Placental pericyte (primary cell): ENCODE measurements at places on chromosomes 6 and 20. TPM values are rescaled to one million over a fixed set of nuclear protein-coding genes. Genes with fewer than 3 reads are reported as not detected.

Gene SIGLEC1
- under 0.01 TPM in 2 replicates for total RNA-seq

Gene PPIL6
- total RNA-seq: 1.8 and 2.6 TPM in 2 replicates

Gene CST7
- not detected in 2 replicates for total RNA-seq

Gene GJA1
- 273 and 957 TPM in 2 replicates for total RNA-seq

Gene HLA-DQB2
- not detected in 2 replicates for total RNA-seq

Gene VGLL2
- total RNA-seq: not detected in 2 replicates

Gene KIF13A
- 35.7 and 47.0 TPM in 2 replicates for total RNA-seq

Gene TSBP1
- not detected in 2 replicates for total RNA-seq

Gene SGK2
- 0.22 and 0.57 TPM in 2 replicates for total RNA-seq

Gene OPRL1
- total RNA-seq: 0.86 and 0.88 TPM in 2 replicates

Gene STK4
- total RNA-seq: 24.5 and 46.8 TPM in 2 replicates

Gene ADGRF1
- total RNA-seq: 0.29 TPM in 1 of 2 replicates, not detected in the other

Gene RAB32
- total RNA-seq: 64.6 and 67.8 TPM in 2 replicates

Gene CLPSL2
- not detected in 2 replicates for total RNA-seq

Gene TBX18
- 8.8 and 16.8 TPM in 2 replicates for total RNA-seq

Gene MED23
- 25.2 and 46.4 TPM in 2 replicates for total RNA-seq

Gene CUL9
- 22.0 and 27.6 TPM in 2 replicates for total RNA-seq

Gene TNXB
- total RNA-seq: 3.0 and 81.8 TPM in 2 replicates

Gene SIM1
- total RNA-seq: not detected in 2 replicates

Gene SLC32A1
- total RNA-seq: not detected in 2 replicates

Gene CCDC170
- total RNA-seq: under 0.01 and 1.0 TPM in 2 replicates

Gene HDGFL1
- not detected in 2 replicates for total RNA-seq

Gene TRIM40
- total RNA-seq: not detected in 2 replicates

Gene TRIM31
- total RNA-seq: not detected in 2 replicates

Gene APCDD1L
- 3.5 and 30.2 TPM in 2 replicates for total RNA-seq

Gene C20orf202
- total RNA-seq: not detected in 2 replicates

Gene VSTM2L
- total RNA-seq: 0.22 and 0.57 TPM in 2 replicates

Gene HLA-DPA1
- total RNA-seq: 2.4 TPM in 1 of 2 replicates, not detected in the other

Gene GSTA2
- total RNA-seq: not detected in 2 replicates

Gene MUC22
- not detected in 2 replicates for total RNA-seq

Gene B3GALT4
- total RNA-seq: 2.4 and 2.6 TPM in 2 replicates

Gene ATP9A
- 25.4 and 27.8 TPM in 2 replicates for total RNA-seq
